ENCODE measurements at places on chromosomes 16 and 17.

DNA sequence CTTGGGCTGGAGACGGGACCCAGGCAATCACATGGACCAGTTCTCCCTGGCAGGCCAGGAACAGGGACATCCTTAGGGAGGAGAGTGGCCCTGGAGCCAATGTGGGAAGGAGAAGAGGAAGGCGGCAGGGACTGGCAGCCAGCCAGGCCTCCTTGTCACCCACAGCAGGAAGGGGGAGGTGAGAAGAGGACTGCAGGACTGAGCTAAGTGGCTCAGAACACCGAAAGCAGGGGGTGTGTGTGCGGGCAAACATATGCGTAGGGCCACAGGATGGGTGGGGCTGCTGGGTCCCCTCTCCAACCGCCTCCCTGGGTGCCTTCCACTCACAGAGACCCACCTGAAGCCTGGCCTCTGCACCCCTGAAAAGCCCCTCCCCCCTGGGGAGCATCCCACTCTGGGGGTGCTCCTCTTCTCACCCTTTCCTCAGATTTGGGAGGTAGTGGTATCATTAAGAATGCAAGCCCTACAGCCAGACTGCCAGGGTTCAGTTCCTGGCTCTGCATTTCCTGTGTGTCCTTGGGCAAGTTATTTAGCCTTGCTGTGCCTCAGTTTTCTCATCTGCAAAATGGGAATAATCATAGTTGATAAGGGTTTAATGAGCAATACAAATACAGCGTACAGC lies 8.1 kb downstream of the PNMT start:
- DNase-seq: no peak

DNA sequence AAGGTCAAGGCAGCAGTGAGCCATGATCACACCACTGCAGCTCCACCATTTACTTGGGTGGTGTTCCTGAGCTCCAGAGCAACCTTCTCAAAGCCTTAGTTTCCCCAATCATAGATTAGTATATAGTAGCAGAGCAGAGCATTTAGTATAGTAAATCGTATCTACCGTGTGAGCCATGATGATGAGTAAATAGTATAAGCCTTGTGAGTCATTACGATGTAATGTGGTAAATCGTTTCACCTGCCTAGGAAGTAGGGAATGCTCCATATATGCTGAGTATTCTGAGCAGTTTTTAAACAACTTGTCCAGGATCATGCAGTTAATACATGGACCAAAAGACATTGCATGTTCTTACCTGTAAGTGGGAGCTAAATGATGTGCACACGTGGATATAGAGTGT lies 66.4 kb downstream of the SCNN1B start:
- DNase-seq: no peak

- DNase-seq: no peak
Observed at GRCh38 chr16:12095275-12096156, 119.0 kb downstream of the SNX29 start.

DNA sequence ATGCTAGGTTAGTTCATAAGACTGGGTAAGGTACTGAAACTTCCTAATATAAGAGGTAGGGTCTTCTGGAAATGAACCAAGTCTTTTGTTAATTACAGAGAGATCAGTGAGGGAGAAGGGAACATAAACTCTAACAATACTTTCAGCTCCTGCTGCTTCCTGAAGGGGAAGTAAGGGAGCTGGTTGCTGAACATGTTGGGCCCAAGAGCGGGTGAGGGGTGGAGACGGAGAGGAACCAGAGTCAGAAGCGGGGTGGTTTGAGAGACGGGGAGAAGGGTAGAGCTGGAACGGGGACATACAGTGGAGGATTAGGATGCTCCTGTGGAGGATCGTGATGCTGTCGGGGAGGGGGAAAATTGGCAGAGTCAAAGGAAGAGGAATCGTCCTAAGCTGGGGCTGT lies 11.5 kb upstream of the ZNF747 start:
- DNase-seq: no peak

DNA sequence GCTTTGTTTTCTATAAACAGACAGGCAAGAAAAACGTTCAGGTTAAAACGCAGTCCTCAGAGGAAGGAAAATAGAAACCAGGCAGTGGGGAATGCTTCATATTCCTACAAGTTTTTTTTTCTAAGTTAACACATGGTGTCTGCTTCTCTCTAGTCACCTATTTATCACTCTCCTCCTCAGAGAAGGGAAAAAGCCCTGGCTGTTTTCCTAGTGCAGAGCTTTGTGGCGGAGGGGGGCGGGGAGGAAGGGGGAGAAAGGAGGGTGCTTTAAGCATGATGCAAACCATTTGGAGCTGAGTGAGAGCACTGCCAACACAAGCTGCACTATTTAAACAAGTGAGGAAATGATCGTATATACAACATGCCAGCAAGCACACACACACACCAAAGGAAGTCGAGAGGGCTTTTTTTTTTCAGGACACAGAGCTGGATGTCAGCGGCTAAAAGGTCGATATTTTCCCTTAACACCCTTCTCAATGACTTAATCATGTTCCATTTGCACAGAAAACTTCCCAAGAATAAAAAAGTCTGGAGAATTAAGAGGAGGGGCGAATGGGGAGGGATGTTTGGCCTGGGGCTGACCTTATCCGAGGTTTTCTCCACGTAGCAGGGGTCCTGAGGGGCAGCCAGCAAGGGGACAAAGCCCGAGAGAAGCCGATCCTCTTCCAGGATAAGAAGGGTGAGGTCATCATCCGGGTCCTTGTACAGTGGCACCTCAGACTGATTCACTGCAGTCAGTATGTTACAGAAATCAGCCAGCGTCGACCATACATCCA lies 117.4 kb downstream of the HIC1 start:
- no peak for DNase-seq

- no peak for DNase-seq
Observed at GRCh38 chr17:83171661-83172060, 92.3 kb downstream of the METRNL start.

- no peak for DNase-seq
Observed at GRCh38 chr16:84120023-84120422, 3.3 kb upstream of the MBTPS1 start.

DNA sequence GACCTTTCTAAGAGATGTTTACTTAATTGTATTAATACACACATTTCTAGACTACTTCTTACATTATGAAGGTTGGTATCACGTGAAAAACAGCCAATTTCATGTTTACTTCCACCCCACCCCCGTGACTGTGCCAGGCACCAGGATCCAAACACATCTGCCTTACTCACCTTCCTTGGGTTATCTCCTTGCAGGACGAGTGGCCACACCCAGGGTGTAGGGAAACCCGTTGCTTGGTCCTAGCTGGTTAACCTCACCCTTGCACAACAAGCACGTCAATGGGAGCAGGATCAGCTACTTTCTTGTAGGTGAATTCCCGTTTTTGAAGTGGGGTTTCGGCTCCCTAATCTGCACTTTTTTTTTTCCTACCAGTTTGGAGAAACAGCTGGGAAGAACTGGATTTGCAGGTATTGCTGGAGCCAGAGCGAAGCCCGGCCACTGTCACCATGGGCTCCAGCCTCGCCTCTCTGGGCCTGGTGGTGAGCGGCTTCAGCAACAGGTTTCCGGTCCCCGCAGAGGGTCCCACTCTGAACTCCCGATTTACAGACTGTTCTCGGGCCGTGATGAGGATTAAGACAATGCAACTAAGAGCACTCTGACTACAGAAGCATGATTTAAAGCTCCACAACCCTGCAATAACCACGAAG lies 2.1 kb upstream of the UBB start:
- DNase-seq: no peak

- DNase-seq: no peak
Observed at GRCh38 chr16:12240036-12240435, 263.5 kb downstream of the SNX29 start.

Measured in SW 1271 (cell line).